ENCODE measurements at places on chromosomes 1 and 21. TPM values are rescaled to one million over a fixed set of nuclear protein-coding genes. Genes with fewer than 3 reads are reported as not detected.

DNA sequence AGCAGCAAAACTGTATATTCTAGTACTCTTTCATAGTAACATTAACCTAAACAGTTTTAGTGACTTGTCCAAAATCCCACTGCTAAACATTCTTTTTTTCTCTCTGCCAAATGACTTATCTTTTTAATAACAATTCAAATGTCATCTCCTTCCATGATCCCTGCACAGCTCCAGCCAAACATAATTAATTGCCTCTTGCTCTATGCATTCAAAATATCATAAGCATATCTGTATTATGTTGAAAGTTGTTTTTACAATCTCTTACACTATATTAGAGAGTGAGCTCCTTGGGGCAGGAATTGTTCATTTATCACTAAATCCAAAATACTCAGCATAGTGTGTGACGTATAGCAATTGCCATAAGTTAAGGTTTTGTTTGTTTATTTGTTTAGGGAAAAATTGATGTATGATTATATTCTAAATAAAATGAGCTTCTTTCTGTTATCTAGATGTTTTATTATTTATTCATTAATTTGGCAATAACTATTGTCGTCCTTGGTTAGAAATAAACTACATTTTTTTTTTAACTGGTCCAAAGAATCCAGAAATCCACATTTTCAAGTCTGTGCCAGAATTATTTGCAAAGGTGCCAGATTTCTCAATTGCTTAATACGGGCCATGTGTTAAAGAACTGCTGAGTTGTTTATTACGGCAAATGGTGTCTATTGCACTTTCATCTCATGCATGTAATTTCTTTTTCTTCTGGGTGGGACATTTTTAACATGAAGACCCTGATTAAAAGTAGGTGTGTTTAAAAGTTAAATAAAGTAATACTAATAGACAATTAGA, 577.2 kb upstream of the ZRANB2 start:
- DNase-seq = no peak

- no peak for DNase-seq
These were observed 87.7 kb downstream of the LACTBL1 start for GRCh38 chr1:22884806-22885530.

DNA sequence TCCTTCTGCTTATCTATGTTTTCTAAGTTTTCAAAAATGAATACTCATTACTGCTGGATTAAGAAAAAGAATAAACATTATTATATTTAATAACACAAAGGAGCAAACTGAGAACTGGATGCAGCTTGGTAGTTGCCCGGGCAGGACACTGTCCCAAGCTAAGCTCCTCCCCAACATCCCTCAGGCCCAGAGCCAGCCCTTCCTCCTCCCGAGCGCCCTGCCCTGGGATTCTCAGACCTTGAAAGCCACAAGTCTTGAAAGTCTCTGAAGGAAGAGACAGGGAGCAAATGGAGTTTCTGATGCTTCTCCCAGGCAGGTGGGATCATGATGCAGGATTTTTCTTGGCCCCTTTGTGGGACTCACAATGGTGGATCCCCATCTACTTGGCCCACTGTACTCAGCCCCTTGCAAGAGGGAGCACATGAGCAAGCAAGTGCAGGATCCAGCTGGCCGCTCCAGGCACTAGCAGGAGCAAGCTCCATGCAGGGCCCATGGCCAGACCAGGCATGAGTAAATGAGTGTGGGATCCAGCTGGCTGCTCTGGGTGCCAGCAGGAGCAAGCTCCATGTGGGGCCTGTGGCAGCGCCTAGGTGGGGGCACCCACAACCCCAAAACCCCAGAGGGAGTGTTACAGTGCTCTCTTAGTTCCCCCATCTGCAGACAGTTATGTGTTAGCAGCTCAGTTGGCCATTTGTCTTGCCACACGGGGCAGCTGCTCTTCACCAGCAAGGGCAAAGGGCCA, 32.1 kb upstream of the RAB4A start:
- DNase-seq = no peak

DNA sequence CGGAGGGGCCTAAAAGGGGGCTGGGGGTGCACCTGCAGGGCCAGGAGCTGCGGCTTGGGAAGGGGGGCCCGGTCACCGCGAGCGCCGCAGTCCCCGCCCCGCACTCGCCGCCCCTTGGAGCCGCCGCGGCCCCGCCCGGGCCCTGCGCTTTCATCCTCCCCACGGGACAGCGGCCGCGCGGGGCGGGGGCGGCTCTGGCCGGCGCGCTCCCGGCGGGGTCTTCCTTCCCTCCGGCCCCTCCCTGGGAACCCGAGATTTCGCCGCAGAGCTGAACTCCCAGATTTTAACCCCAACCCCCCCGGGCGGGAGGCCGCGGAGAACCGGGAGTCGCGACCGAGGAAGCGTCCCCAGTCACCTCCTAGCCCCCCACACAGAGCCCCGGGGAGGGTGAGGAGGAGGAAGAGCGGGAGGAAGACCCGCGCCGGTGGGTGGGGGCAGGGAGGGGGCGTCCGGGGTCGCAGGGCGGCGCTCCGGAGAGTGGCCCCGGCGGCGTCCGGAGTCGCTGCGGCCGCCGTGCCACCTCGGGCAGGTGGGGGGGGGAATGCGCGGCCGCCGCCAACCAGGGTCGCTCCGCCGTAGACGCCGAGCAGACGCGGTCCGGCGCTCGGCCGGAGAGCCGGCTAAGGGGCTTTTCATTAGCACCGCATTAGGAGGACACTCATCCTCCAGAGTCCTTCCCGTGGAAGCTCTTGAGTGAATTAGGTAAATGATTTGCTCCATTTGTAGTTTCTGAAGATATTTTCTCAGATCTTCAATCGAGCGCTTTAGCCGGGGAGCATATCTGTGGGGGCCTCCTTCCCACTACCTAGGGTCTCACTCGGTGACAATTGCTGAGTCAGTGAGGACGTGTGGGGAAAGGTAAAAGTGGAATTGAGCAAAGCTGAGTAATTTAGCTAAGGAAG, 31.6 kb upstream of the NFIA start:
- DNase-seq = no peak

DNA sequence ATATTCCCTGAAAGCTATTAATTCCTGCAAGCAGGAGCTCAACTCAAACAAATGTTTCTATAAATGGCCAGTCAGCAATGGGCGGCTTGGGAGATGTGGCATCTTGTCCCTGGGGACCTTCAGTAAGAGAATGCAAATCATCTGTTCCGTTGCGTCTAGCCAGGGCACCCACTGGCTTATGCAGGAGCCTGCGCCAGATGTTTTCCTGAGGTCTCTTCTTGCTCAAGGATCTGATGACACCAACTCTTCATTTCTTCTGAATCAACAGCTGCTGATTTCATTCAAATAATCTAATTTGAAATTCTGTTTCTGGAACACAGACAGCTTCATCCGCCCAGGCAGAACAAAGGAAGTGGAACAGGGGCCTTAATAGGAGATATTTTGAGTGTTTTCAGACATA, 70.0 kb upstream of the AJAP1 start:
- DNase-seq = no peak

GRCh38 chr1:155967341-155968050, 10.9 kb downstream of the ARHGEF2 start:
- no peak for DNase-seq

DNA sequence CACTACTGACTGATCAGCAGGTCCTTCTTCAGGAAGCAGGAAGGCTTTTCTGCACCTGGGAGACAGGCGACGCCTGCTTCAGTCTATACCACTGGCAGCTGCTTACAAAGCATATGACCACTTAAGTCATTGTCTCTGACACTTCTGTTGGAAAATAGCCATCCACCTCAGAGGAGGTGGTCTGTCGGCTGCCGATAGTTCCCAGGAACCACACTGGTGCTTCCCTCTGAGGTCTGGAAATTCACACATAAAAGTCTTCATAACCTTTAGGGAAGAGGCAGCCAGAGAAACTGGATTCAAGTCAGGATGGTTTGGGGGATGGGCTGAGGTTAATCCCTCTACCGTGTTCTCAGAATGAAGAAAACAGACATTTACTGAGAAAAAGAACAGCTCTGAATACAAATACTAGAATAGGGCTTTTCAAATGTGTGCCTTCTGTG, 15.6 kb upstream of the SRP9 start:
- no peak for DNase-seq

- DNase-seq = no peak
These were observed 12.9 kb downstream of the PIGM start for GRCh38 chr1:160018900-160019299.

DNA sequence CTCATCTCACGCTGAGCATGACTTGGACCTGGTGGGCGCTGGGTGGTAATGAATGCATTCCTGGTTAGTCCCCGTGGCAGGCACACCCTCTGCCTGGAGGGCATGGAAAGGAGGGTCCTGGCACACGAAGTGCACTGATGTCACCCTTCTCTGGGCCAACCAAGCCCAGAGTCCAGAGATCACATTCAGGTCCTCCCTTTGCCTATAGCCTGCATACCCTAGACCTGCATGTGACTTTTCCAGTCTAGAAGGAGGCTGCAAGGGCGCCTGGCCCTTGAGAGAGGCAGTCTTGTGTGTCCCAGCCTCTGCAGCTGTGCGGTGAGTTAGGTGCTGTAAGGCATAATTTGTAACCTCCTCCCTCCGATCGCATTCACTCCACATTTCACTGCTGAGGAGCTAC, 22.1 kb downstream of the PADI2 start:
- DNase-seq = no peak

DNA sequence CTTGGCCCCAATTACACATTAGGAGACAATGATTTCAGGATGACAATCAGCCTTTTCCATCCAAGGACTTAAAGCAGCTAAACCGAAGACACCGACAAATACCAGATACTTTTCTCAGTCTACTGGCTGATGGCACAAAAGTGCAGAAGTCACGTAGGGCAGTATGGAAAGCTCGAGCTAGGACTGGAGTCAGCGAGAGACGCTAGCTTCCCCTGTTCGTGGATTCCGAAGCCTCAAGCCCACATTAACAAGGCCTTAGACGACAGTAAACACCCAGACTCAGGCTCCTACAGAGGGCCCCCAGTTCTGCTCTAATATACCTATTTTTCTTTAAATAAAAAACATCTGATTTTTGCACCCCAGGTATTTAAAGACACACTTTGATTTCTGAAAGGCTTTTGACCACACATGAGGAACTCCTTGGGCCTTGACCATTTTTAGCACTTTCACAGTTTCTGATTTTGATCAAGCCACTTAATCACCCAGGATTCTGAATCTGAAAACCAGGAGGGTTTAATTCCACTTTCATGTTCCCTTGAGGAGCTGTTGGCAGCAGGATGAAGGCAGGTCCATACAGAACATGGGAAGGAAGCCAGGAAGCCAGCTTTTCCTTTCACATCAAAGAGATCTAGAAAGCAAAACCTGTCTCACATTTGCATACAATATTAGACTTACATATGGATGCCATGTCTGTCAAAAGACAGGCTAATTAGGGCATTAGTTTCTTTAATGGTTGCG, 204.1 kb downstream of the GABPA start:
- no peak for DNase-seq

GRCh38 chr21:43906585-43907370, 41.8 kb downstream of the AGPAT3 start:
- DNase-seq = no peak

Gene KCNK1
- 9.7 TPM for total RNA-seq

Gene RAD54L
- 17.3 TPM for total RNA-seq

Gene KLHDC8A
- 0.36 TPM for total RNA-seq

Gene CYP4A11
- total RNA-seq = not detected

Gene OR10T2
- total RNA-seq = not detected
